ENCODE measurements at places on chromosomes 2 and 18. TPM values are rescaled to one million over a fixed set of nuclear protein-coding genes. Genes with fewer than 3 reads are reported as not detected.

OTOS gene
- not detected for total RNA-seq

C2orf78 gene
- total RNA-seq: not detected

AKAIN1 gene
- total RNA-seq: not detected

CSRNP3 gene
- total RNA-seq: not detected

CYRIA gene
- total RNA-seq: not detected

SCYGR1 gene
- not detected for total RNA-seq

CASP10 gene
- 15.1 TPM for total RNA-seq

ALLC gene
- total RNA-seq: not detected

NXPH2 gene
- total RNA-seq: not detected

AMER3 gene
- not detected for total RNA-seq

SLC40A1 gene
- total RNA-seq: 12.9 TPM

RGPD5 gene
- total RNA-seq: 133 TPM

MXD1 gene
- 40.6 TPM for total RNA-seq

OBSL1 gene
- total RNA-seq: 0.57 TPM

MC2R gene
- not detected for total RNA-seq

RNF181 gene
- total RNA-seq: 47.0 TPM

HJURP gene
- total RNA-seq: 1.8 TPM

RPL31 gene
- total RNA-seq: 1,403 TPM

EGR4 gene
- total RNA-seq: 0.69 TPM

TNFAIP6 gene
- not detected for total RNA-seq

CYBRD1 gene
- 0.94 TPM for total RNA-seq

NCKAP5 gene
- total RNA-seq: not detected

GPR155 gene
- total RNA-seq: 42.7 TPM

VWC2L gene
- total RNA-seq: not detected

ERFE gene
- total RNA-seq: not detected

VIL1 gene
- total RNA-seq: 2.1 TPM

TRAPPC8 gene
- total RNA-seq: 45.4 TPM

SCG2 gene
- total RNA-seq: not detected

UBR3 gene
- 45.1 TPM for total RNA-seq

GNAL gene
- total RNA-seq: 0.76 TPM

HRH4 gene
- 0.39 TPM for total RNA-seq

LTBP1 gene
- 3.7 TPM for total RNA-seq

FOXI3 gene
- total RNA-seq: not detected

ANKRD29 gene
- total RNA-seq: not detected

CCBE1 gene
- not detected for total RNA-seq

ZNF396 gene
- not detected for total RNA-seq

ZSWIM2 gene
- total RNA-seq: not detected

SLC4A5 gene
- 12.7 TPM for total RNA-seq

CHN1 gene
- total RNA-seq: 10.7 TPM

ZNF532 gene
- total RNA-seq: 15.8 TPM

FEV gene
- not detected for total RNA-seq

PPP4R3B gene
- total RNA-seq: 81.5 TPM

BOLL gene
- not detected for total RNA-seq
